ENCODE measurements at places on chromosomes 6 and 20.

DNA sequence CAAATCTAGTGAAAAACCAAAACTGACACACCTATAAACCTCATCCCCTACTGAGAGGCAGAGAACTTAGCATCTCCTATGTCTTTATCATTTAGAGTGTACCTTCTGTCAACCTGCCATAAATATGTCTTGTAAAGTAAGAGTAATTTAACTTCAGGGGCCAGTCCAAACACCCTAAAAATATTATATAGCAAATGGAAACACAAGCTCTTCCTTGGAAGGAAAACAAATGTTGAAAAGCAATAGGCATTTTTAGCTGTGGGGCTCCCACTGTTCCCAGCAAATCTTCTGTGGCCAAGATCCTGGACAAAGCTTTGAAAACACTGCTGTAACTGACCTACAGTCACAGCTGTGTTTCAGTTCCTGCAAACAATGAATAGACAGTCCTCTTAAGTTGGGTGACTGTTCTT, 140.0 kb upstream of the RNF217 start:
- no peak for DNase-seq

- no peak for DNase-seq
These were observed 584.2 kb upstream of the MMS22L start for GRCh38 chr6:97867177-97867576.

GRCh38 chr6:137094411-137095008, 49.7 kb upstream of the IL20RA start:
- DNase-seq = no peak

- DNase-seq = no peak
These were observed 36.2 kb downstream of the RSPO4 start for GRCh38 chr20:965956-966355.

DNA sequence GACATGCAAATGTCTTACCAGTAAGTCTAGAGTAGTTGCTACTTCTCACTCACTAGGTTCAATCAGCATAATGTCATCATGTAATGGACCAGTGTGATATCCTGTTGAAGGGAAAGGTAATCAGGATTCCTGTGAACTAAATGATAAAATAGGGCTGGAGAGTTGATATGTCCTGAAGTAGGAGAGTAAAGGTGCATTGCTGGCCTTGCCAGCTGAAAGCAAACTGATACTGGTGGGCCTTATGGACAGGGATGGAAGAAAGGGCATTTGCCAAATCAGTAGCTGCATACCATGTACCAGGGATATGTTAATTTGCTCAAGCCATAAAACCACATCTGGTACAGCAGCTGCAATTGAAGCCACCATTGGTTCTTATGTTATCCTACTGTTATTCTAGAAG, 37.5 kb upstream of the IYD start:
- DNase-seq = no peak

DNA sequence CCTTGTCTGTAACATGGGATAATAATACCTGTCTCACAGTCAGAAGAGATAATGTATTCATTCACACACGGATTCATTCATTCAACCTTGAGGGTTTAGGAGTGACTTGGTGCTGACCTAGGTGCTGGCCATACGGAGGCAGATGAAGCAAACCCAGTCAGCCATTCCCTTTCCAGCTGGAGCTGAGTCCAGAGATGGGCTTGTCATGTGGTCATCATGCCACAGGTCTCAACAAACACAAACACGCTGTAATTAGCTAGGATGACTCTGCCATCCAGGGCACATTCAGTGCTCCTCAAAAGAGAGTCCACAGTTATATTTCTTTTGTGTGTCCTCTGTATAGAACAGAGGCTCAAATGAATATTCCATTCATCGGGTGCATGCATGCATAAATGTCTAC, 19.5 kb upstream of the PRELID3B start:
- no peak for DNase-seq

- no peak for DNase-seq
These were observed 748 bp upstream of the ATP9A start for GRCh38 chr20:51768759-51769517.

DNA sequence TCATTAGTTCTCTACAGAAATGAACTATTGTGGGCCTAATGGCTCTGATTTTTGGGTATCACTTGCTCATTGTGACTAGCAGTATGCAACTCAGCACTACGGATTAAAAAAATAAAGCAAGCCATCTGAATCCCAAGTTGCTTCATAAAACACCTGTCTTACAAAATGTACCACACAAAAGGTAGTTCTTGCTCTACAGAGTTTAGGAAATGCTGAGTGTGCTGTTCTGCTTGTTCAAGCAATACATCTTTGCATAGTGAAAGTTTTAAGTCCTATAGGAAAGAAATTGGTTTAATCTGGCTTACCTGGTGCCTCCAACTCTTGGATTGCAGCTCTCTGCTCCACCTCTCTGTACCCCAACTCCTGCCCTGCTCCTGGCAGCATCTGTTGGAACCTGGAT, 266.7 kb upstream of the AGPAT4 start:
- DNase-seq = no peak

All from stimulated activated CD8-positive, alpha-beta memory T cell treated with anti-CD3 and anti-CD28 coated beads, Interleukin-7, amount 100 ng/mL, for 1 hour (primary cell).